ENCODE measurements at places on chromosomes 5 and 9. TPM values are rescaled to one million over a fixed set of nuclear protein-coding genes. Genes with fewer than 3 reads are reported as not detected.

Gene NOXA1
- total RNA-seq: 6.5 TPM

Gene IL7R
- 226 TPM for total RNA-seq

Gene HRH2
- total RNA-seq: 8.2 TPM

GRCh38 chr5:133704411-133704810, 92.1 kb upstream of the FSTL4 start:
- DNase-seq: no peak

DNA sequence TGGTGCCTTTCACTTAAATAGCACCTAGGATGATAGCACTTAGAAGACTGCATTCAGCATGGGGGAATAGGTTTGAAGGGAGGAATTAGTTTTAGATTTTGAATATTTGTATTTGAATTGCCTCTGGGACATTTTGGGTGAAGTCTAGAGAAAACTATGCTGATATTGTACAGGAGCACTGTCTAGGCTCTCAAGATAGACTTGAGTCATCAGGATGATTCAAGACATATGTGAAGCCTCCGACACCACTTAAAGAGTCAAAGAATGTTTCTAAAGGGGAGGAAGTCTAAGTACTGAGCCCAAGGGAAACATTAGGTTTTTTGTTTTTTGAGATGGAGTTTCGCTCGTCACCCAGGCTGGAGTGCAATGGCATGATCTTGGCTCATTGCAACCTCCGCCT, 63.9 kb upstream of the CCDC180 start:
- no peak for DNase-seq

Data from upper lobe of right lung (tissue), 1 donor.